ENCODE measurements at places on chromosomes 6 and 20. TPM values are rescaled to one million over a fixed set of nuclear protein-coding genes. Genes with fewer than 3 reads are reported as not detected.

Gene GGTLC1
- not detected for total RNA-seq

Gene ZNF391
- total RNA-seq: 0.50 TPM

Gene PRND
- 2.4 TPM for total RNA-seq

Gene PDE10A
- 7.2 TPM for total RNA-seq

Gene LIME1
- 3.2 TPM for total RNA-seq

Gene ANKRD66
- not detected for total RNA-seq

Gene AIF1
- total RNA-seq: not detected

Gene BRD2
- 46.0 TPM for total RNA-seq

Gene HUS1B
- 0.65 TPM for total RNA-seq

Gene TRIM31
- not detected for total RNA-seq

Gene OR2B3
- not detected for total RNA-seq

Gene ARG1
- total RNA-seq: not detected

Gene PSORS1C1
- 8.1 TPM for total RNA-seq

Gene ANKEF1
- total RNA-seq: 2.3 TPM

Data from bladder microvascular endothelial cell (primary cell).